M059J (cell line): ENCODE measurements at places on chromosomes 3 and 15. TPM values are rescaled to one million over a fixed set of nuclear protein-coding genes. Genes with fewer than 3 reads are reported as not detected.

Gene MYLK
- 173 and 262 TPM in 2 replicates for total RNA-seq

Gene UCN2
- 0.17 and 2.7 TPM in 2 replicates for total RNA-seq

Gene NEK10
- total RNA-seq: 0.71 and 1.4 TPM in 2 replicates

Gene SENP8
- total RNA-seq: 2.2 and 2.5 TPM in 2 replicates

Gene CAMKV
- 0.12 and 0.27 TPM in 2 replicates for total RNA-seq

Gene ACOX2
- 2.8 and 18.5 TPM in 2 replicates for total RNA-seq

Gene GOLGA6L7
- not detected in 2 replicates for total RNA-seq

Gene SIDT1
- total RNA-seq: 0.17 TPM in 1 of 2 replicates, not detected in the other

Gene LRRK1
- total RNA-seq: 0.20 and 1.7 TPM in 2 replicates

Gene IQCH
- total RNA-seq: 4.3 and 8.3 TPM in 2 replicates

Gene TADA3
- total RNA-seq: 53.6 and 60.2 TPM in 2 replicates

Gene CD96
- 0.05 and 0.22 TPM in 2 replicates for total RNA-seq

Gene CPLX3
- total RNA-seq: not detected in 2 replicates

Gene RARRES1
- total RNA-seq: 1.8 and 3.7 TPM in 2 replicates

Gene APOD
- not detected in 2 replicates for total RNA-seq

Gene AQR
- total RNA-seq: 16.1 and 19.7 TPM in 2 replicates

Gene ZMYND10
- total RNA-seq: 0.37 and 3.2 TPM in 2 replicates

Gene ITIH1
- not detected in 2 replicates for total RNA-seq

Gene SLC12A8
- 44.5 and 57.6 TPM in 2 replicates for total RNA-seq

Gene C15orf39
- total RNA-seq: 8.5 and 11.5 TPM in 2 replicates

Gene HCN4
- total RNA-seq: 0.17 TPM in 1 of 2 replicates, not detected in the other

Gene HGD
- total RNA-seq: not detected in 2 replicates

Gene CASR
- not detected in 2 replicates for total RNA-seq

Gene CCDC14
- total RNA-seq: 42.8 and 59.8 TPM in 2 replicates

Gene ARIH2
- 88.4 and 94.3 TPM in 2 replicates for total RNA-seq

Gene PPM1L
- 0.84 and 3.7 TPM in 2 replicates for total RNA-seq

Gene KLHL40
- not detected in 2 replicates for total RNA-seq

Gene TRIM69
- 34.8 and 37.2 TPM in 2 replicates for total RNA-seq

Gene BLM
- 7.7 and 9.0 TPM in 2 replicates for total RNA-seq

Gene ANKUB1
- total RNA-seq: not detected in 2 replicates

Gene CYP8B1
- total RNA-seq: not detected in 2 replicates

Gene RTP3
- 0.20 and 0.81 TPM in 2 replicates for total RNA-seq

Gene SPINK8
- total RNA-seq: not detected in 2 replicates

Gene CCDC9B
- 9.4 and 14.1 TPM in 2 replicates for total RNA-seq

Gene CHRD
- total RNA-seq: 0.42 TPM in 1 of 2 replicates, not detected in the other

Gene ZNF80
- total RNA-seq: not detected in 2 replicates

Gene C15orf62
- 0.05 and 0.49 TPM in 2 replicates for total RNA-seq

Gene ARPC4
- total RNA-seq: 155 and 190 TPM in 2 replicates

Gene PRR20G
- total RNA-seq: not detected in 2 replicates

Gene CCR3
- total RNA-seq: 0.20 TPM in 1 of 2 replicates, not detected in the other

Gene PRRT3
- 2.8 and 3.8 TPM in 2 replicates for total RNA-seq

Gene SUSD5
- total RNA-seq: 0.44 and 0.98 TPM in 2 replicates

Gene SLCO2A1
- total RNA-seq: 0.20 and 0.47 TPM in 2 replicates

Gene CCRL2
- 0.27 and 1.0 TPM in 2 replicates for total RNA-seq
